ENCODE measurements at places on chromosomes 1 and 21.

DNA sequence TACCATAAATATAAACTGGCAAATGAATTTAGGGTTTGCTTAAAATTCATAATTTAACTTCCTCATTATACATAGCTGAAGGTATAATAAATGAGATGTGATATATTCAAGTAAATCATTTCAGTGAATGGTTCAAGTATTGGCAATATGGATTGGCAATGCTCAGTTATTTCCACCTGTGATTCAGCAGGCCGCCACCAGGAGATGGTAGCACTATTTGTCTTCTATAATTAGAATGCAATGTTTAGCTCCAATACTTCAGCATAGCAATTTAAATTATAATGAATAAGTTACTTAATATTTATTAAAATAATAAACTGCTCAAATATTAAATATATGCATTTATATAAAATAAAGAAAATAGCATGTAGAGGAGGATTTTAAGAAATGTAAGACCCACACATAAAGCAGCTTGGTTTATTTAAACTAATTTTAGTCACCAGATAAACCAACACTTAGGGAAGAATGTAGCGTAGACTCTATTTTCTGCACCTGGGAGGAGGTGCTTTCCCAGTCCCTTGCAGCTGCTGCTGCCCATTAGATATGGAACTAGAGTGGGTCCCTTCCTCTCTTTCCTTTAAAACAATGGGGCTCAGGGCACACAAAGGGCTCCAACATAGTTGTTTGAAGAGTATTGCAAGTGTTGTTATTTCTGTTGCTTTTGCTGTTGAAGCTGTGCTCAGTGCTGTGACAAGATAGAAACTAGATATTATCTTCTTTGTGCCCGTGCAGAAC lies 62.1 kb downstream of the PLPPR4 start:
- DNase-seq: peak; percentile 40

DNA sequence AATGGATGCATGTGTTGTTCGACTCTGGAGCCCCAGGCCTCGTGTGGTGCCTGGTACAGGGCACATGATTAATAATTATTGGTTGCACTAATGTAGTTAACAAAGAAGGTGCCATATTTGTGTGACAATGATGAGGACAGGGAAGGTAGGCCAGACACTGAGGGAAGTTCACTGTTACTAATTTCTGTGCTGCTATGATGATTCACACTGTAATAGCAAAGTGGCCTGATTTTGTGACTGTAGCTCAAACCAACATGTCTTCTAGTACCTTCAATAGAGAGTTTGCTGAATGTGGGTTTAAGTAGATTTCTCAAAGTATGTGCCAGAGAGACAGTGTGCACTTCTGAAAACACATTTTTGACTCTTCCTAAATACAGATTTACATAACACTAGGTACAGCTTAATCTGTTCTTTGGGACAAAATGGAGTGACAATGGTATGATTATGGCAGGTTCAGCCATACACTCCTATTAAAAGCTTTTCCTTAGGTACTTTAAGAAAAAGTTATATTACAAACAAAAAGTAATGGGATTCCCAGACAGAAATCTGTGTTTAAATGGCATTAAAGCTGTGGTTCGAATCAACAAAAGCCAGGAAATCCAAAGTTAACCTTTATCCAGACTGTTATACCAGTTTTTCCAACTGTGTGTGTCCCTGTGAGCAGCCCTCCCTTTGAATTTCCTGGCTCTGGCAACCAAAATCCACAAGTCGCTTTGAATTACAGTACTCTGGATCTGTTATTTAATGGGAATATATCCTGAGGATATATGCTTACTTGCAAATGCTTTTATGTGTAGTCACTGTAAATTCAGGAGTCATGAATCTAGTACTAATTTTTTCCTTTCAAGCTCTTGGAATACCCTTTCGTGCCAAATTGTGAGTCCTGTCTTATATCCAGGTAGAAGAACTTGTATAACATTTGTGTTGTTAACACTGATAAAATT lies 277.1 kb upstream of the SGIP1 start:
- DNase-seq: no peak

DNA sequence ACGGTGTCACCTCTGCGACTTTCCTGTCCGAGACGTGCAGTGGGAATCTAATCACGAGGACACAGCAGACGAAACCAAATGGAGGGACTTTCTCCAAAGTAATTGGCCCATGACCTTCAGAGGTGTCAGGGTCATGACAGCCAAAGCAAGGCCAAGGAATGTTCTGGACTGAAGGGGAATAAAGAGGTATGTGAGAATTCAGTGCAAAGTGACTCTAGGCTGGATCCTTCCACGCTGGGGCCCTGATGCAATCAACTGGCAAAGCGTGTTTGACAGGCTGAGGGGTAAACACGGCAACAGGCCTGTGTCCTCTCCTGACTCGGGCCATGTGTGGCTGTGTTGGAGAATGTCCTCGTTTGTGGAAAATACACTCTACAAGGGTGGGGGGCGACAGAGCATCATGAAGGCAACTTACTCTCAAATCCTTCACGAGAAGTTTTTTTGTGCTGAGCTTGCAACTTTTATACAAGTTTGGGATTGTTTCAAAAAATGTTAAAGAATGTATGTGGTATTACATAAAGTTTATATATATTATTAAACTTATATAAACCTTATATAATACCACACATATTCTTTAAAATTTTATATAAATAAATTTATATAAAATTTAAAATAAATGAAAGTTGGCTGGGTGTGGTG lies 1.7 kb downstream of the CFAP74 start:
- no peak for DNase-seq

DNA sequence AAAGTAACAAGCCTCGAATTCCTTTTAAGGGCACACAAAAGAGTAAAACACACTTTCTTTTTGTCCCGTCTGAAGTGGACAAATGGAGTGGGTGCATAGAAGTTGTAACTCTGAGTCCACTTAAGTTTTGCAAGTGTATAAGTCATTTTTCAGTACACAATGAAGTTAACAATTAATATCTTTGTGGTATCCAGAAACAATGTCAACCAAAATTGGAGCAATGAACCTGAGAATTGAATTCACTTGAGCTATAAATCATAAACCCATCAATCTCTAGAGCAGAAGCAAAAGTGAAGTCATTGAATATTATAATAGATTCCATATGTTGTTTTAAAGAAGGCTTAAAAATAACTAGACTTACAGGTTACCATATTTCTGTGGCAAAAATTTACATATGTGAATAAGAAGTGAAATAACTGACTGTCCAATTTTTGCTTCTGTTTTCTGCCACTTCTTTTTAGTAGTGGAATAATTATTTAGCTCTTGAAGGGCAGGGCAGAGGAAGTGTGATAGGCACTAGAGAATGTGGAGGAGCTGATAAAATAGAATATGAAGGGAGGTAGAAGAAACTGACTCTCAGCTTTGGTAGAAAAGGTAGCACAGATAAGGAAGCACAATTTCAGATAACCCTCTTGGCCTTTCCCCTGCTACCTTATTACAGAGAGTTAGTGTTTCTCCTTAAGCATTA lies 73.9 kb upstream of the RGL1 start:
- no peak for DNase-seq

DNA sequence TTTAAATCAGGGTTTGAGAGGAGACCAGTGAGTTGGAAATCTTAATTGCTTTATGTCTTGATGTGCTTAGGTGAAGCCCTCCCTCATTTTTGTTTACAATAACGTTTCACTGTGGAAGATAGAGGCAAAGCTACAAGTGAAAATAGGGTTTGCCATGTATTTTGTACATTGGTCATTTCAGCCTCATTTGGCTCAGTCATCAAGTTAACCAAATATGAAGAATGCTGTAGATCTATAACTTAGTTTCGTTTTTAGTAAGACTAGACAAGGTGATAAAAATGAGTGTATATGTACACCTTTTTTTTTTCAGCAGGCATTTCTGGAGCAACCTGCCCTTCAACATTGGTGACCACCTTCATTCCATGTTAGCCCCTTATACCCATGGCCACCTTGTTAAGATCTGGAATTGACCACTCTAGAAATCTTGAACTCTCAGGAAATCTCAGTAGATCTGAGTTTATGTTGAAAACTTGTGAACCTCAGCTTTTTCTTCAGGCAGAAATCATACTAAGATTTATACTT lies 2.9 kb downstream of the NFYC start:
- DNase-seq: no peak

DNA sequence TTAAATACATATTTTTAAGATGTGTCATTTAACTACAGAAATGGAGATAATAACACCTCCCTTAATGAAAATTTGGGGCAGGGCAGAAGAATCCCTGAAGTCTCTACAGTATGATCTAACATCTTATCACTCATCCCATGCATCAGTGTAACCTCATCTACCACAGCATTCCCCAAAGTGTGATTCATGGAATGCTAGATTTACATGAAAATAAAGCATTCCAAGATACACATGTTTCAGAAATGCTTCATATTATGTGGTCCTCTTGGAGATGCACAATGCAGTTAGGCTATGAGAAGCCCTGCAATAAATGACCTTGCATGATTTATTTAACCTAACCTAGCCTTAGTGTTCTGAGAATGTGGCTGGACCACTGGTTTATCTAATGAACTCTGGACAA lies 166.9 kb upstream of the SYT6 start:
- DNase-seq: no peak

Measured in NCI-H82 (cell line).